ENCODE measurements at places on chromosomes 3 and 15. TPM values are rescaled to one million over a fixed set of nuclear protein-coding genes. Genes with fewer than 3 reads are reported as not detected.

PAQR9 gene
- total RNA-seq = not detected

PLA2G4D gene
- under 0.01 TPM for total RNA-seq

VPS39 gene
- total RNA-seq = 22.6 TPM

GOLGA8R gene
- total RNA-seq = 2.8 TPM

CRYGS gene
- total RNA-seq = 0.79 TPM

MAGEL2 gene
- not detected for total RNA-seq

EFCAB12 gene
- total RNA-seq = not detected

DNAH12 gene
- 0.13 TPM for total RNA-seq

HRG gene
- total RNA-seq = not detected

ALDH1A2 gene
- 0.79 TPM for total RNA-seq

TTLL13 gene
- under 0.01 TPM for total RNA-seq
